ENCODE measurements at places on chromosomes 1 and 21. TPM values are rescaled to one million over a fixed set of nuclear protein-coding genes. Genes with fewer than 3 reads are reported as not detected.

IRF6 gene
- 3.8 TPM for total RNA-seq

COL18A1 gene
- 289 TPM for total RNA-seq

CYP4A11 gene
- total RNA-seq: 0.16 TPM

- H3K27me3 ChIP-seq: no peaks in the 10 kb centered on the region
- no peak overlapping the region for H3K4me3 ChIP-seq
- no peak for DNase-seq
- no peak overlapping the region for H3K27ac ChIP-seq
- H3K36me3 ChIP-seq: no peaks in the 10 kb centered on the region
Measured at GRCh38 chr1:31140299-31140698, 74.8 kb upstream of the PUM1 start.

DNA sequence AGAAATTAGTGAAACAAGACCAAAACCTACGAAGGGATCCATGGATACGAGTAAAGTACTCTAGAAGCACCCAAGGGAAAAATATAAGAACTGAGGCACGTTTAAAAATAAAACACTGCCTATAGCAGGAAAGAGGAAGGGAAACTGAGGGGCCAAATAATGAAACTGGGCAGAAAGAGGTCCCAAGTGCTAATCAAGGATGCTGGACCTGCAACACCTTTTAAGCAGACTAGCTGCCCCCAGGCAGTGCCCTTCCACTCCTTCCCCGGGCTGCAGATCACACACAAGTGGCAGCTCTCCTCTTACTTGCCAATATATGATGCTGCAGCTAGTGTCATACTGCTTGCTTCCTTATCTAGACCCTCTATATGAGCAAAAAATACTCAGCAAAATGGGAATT, 7.6 kb upstream of the OTUD7B start:
- H3K4me1 ChIP-seq: peaks cover 5% of the 10 kb centered on the region
- no peak overlapping the region for H3K4me3 ChIP-seq
- H3K27ac ChIP-seq: no peak overlapping the region
- no peaks in the 10 kb centered on the region for H3K36me3 ChIP-seq
- H3K27me3 ChIP-seq: no peaks in the 10 kb centered on the region
- no peak for DNase-seq

DNA sequence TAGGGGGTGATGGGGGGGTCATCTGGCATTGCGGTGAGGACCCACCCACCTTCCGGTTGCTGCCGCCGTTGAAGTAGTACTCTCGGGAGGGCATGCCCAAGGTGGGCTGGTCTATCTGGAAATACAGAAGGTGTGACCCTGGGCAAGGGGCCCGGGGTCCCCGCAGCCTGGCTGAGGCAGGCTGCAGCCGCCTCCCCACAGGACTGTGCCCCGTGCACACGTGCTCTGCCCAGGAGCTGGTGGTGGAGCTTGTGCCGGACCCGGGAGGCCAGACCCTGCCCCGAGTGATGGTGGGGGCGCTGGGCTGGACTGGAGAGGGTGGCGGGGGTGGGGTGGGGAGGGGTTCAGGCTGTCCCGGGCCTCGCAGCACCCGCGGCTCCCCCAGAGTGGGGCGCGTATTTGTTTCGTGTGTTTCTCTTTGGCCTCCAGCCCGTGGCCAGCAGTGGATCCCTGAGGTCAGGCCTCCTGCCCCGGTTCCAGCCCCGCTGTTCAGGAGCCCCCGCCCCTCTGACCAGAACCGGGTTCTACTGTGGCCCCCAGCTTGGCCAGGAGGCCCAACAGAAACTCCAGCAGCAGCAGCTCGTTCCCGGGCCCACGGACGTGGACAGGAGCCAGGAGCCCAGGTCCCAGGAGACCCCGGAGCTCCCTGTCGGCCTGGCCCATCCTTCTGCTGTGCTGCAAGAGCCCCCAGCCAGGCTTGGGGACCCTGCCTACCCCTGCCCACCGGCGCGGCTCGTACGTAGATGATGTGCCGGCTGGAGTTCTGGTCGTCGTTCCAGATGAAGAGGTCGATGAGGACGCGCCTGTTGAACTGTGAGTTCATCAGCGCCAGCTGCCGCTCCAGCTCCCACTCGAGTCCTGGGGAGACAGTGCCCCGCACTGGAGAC, 19.2 kb downstream of the PRXL2B start:
- no peaks in the 10 kb centered on the region for H3K36me3 ChIP-seq
- DNase-seq: peak; percentile 53
- H3K4me3 ChIP-seq: no peak overlapping the region
- no peak overlapping the region for H3K27ac ChIP-seq
- no peaks in the 10 kb centered on the region for H3K4me1 ChIP-seq
- no peaks in the 10 kb centered on the region for H3K27me3 ChIP-seq
